ENCODE measurements at places on chromosomes 16 and 17.

- DNase-seq: no peak
Measured at GRCh38 chr17:17874478-17874877, 37.7 kb upstream of the SREBF1 start.

DNA sequence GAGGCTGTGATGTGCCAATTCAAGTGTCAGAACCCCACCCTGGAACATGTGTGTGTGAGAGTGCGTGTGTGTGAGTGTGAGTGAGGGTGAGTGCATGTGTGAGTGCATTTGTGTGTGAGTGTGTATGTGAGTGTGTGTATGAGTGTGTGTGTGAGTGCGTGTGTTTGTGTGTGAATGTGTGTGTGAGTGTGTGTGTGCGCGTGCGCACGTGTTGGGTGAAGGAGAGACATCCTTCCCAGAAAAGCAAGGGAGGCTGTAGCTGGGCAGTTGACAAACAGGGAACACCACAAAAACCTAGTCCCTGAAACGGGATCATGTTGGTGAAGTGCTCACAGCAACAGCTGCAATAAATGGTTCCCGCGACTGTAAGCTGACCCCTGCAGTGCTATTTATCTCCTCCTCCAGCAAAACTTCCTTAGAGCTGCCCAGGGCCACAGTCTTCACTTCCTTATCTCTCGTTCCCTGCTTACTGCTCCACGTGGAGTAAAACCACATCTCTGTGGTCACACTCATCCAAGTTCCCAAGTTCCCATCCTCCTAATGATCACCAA lies 40.1 kb upstream of the RPL38 start:
- DNase-seq: no peak

DNA sequence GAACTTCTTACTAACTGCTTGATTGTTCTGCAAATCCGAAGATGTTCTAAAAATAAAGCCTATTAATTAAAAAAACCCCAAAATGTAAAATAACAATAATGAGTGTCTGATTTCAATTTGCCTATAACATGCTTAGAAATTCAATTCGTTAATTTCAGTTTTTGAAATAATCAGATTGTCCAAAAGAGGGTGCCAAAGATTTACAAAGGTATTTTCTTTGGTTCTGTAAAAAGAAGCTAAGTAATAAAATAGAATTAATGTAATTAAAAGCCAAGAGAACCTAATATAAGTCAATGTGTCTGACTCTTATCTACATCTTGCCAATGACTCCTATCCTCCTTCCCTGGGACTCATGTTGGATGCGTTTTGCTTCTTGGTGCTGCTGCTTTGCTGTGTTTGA lies 75.0 kb upstream of the CPHXL start:
- DNase-seq: no peak

DNA sequence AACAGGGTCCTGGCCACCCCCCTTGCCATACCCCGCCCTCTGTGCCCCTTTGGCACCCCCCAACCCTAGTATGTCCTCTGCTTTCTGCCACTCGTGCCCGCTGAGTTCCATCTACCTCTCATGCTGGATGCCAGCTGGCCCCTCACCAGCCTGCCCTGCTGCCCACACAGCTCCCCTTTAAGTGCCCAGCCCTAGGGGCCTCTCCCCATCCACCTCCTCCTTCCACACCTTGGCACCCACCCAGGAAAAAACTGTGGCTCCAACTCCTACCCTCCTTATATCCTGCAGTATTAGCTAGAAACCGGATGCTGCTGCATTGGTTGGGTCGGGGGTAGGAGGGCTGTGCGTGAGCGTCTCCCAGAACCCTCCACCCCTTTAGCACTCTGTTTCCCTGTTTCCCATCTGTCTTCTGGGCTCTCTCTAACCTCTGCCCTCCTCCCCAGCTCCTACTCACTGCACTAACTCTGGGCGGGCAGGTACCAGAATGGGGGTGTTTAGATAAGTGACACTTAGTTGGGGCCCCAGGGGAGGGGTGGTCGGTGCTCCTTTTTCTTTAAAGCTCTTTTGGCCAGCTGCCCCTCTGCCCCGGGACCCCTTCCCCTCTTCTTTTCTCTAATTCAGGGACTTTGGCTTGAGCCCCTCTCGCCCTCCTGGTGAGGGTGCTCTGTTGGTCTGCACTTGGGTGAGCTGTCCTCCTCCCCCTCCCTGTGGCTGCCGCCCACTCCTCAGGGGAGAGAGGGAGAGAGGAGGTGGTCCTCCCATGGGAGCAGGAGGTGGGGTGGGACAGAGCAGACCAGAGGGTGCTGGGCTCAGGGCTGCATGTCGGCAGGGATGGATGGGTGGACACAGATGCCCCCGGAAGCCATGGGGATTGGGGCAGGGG lies 9.9 kb downstream of the NR1D1 start:
- no peak for DNase-seq

DNA sequence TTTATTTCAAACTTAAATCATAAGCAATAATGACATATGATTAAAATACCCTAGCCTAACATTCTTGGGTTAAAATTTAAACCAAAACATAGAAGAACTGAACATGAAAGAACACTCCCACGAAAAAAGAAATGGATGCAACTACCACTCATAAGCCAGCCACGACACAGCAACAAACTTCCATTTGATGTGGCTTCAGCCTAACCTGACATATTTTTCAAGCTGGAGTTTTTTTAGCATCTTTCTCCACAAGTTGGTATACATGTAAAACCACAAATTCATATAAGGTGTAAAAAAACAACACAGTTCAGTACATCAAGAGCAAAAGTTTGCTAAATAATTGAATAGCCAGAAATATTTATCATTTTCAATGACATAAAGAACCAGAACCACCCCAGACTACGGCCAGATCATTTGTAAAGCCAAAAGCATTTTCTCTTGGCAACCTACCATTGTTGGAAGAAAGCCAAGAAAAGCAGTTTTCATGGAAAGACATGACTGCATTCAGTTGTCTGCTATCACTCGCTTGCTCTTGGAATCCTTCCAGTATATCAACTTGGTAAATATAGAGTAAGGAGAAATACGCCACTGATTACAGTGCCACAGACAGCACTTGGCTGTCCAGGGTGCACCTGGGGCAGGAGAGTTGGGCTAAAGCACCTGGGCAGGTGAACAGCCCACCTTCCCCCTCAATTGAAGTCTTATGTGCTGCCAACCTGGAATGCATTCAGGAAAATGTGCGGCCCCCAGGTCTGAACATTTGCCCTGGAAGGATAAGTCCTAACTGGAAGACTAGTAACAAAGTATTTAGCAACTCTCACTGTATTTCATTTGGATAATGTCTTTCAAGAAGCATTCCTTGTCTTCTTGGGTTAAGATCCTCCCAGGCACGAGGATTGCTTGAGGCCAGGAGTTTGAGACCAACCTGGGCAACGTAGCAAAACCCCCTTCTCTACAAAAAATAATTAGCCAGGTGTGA lies 60.5 kb downstream of the CREBBP start:
- DNase-seq: peak; percentile 37

DNA sequence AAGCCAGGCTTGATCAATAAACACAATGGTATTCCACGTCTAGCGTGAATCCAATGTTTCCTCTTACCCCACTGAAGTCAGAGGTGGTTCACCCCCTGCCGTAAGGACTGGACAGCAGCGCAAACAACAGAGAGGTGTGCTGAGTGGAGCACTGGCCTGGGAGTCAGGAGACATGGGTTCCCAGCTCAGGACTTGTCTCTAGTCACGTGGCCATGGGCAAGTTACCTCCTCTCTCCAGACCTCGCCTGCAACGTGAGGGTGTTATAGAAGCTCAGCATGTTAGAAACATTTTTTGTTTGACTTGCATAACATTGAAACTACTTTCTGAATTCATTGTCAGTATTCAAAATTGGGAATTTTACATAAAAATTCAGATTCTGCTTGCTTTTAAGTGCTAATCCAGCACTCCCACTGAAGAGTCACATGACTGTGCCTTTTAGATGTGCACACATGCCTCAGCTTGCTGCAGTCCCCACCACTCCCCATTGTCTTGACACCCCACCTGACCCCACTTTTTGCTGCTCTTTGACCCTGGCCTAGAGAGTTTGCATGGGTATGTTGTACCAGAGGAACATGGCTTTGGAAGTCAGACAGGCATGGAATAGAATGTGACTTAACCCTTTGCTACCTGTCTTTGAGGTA lies 8.8 kb upstream of the CPNE2 start:
- no peak for DNase-seq

- no peak for DNase-seq
Measured at GRCh38 chr16:17412791-17413190, 58.0 kb downstream of the XYLT1 start.

- no peak for DNase-seq
Measured at GRCh38 chr17:39213852-39214251, 11.9 kb downstream of the STAC2 start.

All from CD4-positive, alpha-beta T cell treated with Interleukin-4 for 4 hours (primary cell).